Forelimb muscle (tissue), 1 donor: ENCODE measurements at places on chromosomes 3 and 15. TPM values are rescaled to one million over a fixed set of nuclear protein-coding genes. Genes with fewer than 3 reads are reported as not detected.

CYP11A1 gene
- 1.0 TPM for polyA plus RNA-seq

CRYGS gene
- polyA plus RNA-seq = 3.5 TPM

SCAANT1 gene
- 1.0 TPM for polyA plus RNA-seq

NPAP1 gene
- 0.09 TPM for polyA plus RNA-seq

CPB1 gene
- 1.4 TPM for polyA plus RNA-seq

SNX22 gene
- polyA plus RNA-seq = 1.1 TPM

CSPG4 gene
- polyA plus RNA-seq = 108 TPM

TLNRD1 gene
- polyA plus RNA-seq = 14.0 TPM

TIMP4 gene
- polyA plus RNA-seq = 2.2 TPM

MUSTN1 gene
- 169 TPM for polyA plus RNA-seq

GPR160 gene
- polyA plus RNA-seq = 2.7 TPM

CIB1 gene
- polyA plus RNA-seq = 20.7 TPM

CORO2B gene
- 4.4 TPM for polyA plus RNA-seq

GRCh38 chr3:160622263-160623045, 54.5 kb upstream of the ARL14 start:
- DNase-seq = no peak

GRCh38 chr3:13700889-13701288, 152.0 kb downstream of the FBLN2 start:
- no peak for DNase-seq

GRCh38 chr3:184497804-184498203, 63.8 kb upstream of the EPHB3 start:
- no peak for DNase-seq

GRCh38 chr3:194485881-194486539, 792 bp downstream of the ATP13A3 start:
- DNase-seq = no peak

- DNase-seq = no peak
Observed at GRCh38 chr3:49914906-49915305, 11.2 kb upstream of the MST1R start.

DNA sequence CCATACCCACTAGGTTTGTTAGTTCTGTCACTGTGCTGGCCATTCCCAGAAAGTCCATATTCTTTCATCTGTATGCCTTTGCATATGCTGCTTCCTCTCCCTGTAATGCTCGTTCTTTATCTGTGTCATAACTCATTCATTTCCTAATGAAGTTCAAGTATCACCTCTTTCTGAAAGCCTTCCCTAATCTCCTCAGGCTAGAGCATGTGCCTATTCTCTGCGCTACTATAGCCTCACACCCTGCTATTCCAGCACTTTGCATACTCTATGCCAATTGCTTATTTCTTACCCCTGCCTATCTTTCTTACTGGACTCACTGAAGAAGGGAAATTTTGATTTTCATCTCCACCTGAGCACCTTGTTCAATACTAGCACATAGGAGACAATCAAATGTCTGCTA, 25.6 kb upstream of the C2CD4B start:
- no peak for DNase-seq

- DNase-seq = no peak
Observed at GRCh38 chr15:35003928-35004327, 15.8 kb upstream of the ZNF770 start.

DNA sequence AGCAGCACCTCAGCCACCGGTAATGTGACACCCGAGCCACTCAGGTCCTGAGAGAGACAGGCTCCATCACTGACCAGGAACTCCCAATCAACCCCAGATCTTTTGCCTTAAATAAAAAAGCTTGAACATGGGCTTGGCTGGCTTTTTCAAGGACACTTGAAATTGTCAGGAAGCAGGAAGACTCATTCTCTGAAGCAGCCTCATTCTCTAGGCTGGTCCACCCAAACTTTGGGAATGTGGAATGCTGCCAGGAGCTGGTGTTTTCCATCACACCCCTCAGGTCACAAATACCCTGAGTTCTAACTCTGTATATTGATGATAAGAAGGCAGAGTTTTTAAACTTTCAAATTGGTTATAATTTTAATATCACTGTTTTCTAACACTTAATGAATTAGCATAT, 17.0 kb downstream of the CXCR6 start:
- DNase-seq = no peak

GRCh38 chr15:78909791-78910228, 35.0 kb downstream of the CTSH start:
- DNase-seq = no peak

GRCh38 chr3:140953028-140953960, 11.7 kb downstream of the SLC25A36 start:
- no peak for DNase-seq

DNA sequence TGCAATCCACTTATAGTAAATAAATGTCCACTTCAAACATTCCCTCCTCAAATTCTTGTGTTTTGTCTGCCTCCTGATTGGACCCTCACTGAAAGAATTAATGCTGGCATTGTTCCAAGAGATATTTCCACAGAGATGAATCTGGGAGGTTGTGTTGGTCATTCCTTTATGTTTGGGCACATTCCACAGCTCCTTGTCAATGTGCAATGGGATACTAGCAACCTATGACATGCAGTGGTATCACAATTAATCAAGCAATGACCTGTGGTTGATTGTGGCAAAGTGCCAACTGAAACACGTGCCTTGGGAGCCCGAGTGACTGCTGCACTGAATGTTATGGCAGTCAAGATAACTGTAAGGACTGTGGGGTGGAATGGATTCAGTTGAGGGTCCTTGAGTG, 55.0 kb upstream of the SNRPN start:
- no peak for DNase-seq

DNA sequence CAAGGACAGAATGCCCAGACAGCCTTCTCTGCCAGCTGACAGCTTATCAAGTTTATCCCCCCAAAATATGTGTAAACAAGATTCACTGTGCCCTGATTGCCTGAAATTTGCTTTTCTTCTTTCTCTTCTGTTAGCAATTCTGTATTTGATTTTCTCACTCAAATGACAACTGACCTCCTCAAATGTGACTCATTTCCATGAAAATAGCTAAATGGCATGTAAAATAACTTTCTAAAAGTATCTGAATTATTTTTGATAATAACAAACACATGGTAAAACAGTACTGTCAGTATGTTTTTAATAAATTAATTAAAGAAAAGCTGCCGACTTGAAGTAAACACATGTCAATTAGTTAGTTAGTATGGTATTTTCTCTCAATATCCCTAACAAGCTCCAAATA, 202.3 kb upstream of the STAC start:
- DNase-seq = no peak

GRCh38 chr3:108024146-108024850, 66.5 kb downstream of the CD47 start:
- no peak for DNase-seq

DNA sequence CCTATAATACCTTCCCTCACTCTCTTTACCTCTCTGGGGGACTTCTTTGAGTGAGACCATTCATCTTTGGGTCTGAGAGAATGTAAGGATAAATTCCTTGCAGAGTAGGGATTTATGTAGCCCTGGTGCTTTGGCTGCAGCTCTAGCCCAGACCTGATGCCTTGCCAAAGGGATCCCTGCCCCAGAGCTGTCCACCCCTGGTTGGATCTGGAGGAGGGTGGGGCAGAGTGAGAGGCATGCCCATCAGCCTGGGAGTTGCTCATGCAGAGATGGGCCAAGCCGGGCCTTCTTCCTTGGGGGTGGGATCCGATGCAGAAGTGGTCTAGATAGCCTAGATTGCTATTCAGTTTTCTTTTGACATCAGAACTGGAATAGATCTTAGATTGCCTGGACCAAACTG, 31.5 kb downstream of the RTP1 start:
- no peak for DNase-seq

DNA sequence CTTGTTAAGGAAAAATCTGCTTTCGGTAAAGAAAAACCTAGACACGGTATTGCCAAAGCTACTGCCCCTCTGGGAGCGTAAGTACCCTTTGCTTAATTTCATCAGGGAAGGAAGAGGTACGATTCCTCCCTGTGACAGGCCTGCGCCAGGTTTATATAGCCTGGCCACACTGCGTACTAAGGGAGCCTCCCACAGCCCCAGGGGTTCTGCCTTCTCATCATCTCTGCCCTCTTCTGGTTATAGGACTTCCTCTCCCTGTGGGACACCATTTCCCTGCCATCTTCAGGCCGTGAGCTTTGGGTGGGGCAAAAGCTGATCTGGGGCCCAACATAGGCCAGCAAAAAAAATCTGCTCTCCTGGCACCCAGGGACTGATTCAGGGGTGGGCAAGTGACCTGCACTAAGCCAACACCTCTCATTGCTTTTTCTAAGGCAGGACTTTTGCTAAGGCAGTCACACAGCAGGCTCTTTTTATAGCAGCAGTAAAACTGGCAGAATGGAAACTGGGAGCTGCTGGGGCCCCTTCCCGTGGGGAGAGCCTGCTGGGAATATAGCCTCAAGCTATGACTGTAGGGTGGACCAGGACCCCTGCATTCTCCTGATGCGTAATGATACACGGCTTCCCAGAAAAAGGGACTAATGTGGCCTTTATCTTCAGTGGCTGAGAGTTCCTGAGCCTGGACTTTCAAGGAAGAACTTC, 76.2 kb downstream of the PRICKLE2 start:
- DNase-seq = no peak

GRCh38 chr3:14784087-14784681, 34.6 kb upstream of the FGD5 start:
- DNase-seq = no peak

DNA sequence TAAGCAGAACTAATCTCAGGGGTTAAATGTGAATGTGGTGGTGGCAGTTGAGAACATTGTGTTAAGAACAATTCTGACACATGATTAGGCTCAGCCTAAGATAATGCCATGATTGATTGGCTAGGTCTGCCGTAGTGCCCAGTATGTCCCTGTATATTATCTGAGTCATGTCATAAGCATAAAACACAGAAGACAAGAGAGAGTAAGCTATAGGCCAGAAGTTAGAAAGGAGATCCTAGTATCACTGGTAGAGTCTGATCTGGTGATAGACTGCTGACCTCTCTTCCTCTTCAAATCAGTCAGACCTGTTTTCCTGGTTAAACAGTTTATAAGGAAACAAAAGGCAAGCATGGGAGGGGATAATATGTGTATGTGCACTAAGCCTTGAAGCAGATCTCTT, 30.1 kb upstream of the ATP8B4 start:
- DNase-seq = no peak

DNA sequence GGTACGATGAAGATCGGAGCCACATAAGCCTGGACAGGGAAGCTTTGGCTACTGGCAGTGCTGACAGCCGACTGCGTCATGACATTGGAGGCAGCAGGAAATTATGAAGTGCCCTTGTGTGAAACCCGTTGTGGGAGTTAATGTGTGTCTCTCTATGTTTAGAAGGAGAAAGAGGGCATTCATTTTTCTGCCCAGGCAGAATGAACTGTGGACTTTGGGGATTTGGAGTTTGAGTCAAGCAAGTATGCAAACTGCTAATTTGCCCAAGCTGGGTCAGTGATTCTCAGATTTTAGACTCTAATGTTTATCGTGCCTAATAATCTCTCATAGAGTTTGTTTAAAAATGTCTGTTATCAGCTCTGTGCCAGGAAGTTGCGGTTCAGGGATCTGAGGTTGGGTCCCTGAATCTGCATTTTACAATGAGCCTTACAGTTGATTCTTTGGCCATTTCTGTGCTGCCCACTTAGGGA, 5.6 kb downstream of the CTXND1 start:
- DNase-seq = no peak

GRCh38 chr3:67896130-67896529, 241.7 kb upstream of the SUCLG2 start:
- DNase-seq = no peak

GRCh38 chr3:5191555-5192304, 4.2 kb downstream of the EDEM1 start:
- DNase-seq = no peak

DNA sequence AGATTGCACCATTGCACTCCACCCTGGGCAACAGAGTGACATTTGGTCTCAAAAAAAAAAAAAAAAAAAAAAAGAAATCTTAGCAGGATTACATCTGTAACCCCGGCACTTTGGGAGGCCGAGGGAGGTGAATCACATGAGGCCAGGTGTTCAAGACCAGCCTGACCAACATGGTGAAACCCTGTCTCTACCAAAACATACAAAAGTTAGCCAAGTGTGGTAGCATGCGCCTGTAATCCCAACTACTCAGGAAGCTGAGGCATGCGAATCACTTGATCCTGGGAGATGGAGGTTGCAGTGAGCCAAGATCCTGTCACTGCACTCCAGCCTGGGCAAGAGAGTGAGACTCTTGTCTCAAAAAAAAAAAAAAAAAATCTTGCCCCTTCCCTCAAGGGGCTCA, 40.4 kb downstream of the LIPC start:
- no peak for DNase-seq

DNA sequence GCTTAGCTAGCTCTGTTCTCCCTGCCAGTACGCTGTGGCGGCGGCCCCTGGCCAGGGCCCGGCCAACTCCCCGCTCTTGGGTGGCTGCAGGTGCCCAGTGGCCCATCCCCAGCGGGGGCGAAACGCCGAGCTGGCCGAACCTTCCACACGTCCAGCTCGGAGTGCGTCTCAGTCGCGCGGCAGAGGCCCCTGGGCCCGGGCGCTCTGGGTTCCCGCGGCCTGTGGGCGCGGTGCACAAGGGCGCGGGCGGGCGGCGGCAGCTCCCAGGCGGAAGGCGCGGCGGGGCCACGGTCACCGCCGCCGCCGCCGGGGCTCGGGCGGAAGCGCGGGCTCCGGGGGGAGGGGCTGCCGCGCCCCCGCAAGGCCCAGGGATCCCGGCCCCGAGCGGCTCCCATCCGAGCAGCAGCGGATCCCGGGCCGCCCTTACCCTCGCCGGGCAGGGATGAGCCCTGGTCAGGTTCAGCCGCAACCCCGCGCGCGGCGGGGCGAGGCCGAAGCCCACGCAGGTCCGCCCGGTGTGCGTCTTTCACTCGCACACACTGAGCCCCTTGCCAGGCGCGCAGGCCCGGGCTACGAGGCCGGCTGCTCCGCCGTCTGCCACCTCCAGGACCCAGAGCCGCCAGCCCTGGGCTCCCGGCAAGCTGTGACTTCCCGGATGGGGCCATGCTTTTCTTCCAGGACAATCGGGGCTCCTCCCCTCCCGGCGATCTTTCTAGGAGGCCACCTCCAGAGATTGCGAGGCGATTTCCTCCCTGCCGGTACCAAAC, 54.2 kb downstream of the CCDC54 start:
- no peak for DNase-seq

DNA sequence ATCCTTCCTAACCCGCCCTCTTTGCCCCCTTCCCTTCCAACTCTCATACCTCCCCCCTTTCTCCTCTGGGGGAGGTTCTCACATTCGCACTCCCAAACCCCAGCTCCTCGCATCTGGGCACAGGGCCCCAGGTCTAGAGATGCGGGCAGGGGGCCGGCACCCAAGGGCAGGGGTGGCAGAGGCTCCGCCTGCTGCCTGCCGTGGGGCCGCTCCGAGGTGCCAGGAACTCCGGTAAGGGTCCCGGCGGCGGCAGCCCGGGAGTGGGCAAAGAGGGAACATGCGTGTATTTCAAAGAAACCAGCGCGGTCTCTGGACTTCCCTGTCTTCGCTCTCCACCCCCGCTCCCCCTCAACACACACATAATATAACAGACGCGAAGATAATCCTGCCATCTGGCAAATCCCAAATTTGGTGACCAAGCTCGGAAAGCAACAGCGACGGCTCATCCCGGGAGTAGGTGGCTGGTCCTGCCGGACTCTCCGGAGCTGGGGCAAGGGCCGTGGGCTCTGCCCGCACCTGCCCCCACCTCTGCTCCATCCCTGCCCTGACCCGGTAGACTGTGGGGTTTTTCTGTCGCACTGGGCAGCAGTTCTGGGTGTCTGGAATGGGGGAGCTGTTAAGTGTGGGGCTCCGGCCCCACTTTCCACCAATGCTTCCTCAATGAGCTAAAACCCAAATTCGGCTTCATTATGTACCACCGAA, 31.0 kb downstream of the NR2F2 start:
- DNase-seq = no peak
